ENCODE measurements at places on chromosomes 2 and 18.

DNA sequence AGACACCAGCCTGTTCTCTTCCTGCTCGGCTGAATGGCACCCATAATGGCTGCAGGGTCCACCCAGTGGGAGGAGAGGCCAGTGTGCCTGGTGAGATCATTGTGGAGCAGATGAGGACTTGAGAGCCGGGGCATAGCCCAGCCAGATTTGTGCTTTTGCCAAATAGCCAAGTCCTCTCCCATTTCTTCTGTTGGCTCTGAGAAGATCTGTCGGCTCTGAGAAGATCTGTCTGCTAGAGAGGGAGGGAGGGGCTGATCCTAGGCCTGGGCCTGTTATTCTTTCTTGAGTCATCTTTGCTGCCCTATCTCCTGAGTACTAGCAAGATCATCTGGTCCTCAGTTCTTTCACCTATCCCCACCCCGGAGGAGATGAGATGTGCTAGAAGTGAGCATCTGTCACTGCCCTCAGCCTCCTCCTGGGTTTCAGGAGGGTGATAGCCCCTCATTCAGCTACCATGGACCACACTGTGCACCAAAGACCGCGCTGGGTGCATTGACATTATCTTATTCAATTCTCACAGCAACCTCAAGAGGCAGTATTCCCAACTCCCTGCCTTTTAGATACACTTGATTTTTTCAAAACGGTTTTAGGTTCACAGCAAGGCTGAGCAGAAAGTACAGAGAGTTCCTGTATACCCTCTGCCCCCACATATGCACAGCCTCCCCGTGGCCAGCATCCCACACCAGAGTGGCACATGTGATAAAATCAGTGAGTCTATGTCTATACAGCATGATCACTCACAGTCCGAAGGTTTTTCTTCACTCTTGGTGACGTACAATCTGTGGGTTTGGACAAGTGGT lies 98.6 kb downstream of the CAPN13 start:
- DNase-seq = no peak

GRCh38 chr2:149235816-149236375 lies 94.5 kb upstream of the LYPD6 start:
- DNase-seq = no peak

DNA sequence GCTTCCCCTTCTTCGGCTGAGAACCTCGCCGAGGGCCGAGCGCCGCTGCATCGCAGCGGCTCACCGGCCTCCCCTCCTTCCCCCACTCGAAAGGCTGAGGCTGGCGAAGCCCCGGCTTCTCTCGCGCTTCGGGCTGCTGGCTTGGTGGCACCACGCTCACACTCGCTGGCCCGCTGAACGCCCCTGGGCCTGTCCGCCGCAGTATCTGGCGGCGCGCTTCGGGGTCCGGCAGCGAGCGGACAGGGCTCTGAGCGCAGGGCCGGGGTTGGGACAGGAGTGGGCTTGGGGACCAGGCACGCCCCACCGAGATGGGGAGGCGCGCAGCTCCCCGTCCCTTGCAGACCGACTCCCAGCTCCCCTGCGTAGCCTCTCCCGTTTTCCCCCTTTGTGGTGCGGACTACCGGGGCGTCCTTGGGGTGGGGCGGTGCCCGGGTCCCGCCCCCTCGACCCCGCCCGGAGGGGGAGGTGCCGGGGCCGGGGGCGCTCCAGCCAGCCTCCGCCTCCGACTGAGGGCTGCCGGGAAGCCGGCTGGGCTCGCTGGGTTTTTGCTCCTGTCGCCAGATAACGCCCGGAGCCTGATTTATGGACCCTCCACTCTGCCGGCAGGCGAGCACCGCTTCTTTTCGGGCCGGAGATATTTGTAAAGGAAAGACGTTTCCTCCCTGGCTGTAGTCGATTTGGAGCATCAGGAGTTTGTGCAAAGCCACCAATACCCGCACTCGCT lies 3.8 kb downstream of the GBX2 start:
- DNase-seq = no peak

DNA sequence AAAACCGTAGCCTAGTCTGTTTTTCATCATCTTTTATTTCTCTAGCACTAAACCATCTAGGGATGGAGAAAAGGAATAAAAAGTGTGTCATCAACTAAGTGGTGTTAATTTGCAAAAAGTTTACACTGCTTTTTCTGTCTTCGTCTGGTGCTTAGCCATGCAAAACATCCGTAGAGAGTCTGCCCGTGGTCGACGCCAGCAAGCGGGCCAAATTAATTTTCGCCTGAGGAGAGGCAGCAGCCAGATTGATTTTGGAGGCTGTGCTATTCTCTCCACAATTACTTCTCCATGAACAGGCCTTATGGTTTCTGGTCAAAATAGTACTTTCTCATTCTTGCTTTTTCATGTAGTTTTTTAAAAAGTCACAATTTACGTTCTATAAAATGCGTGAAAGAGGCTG lies 46.3 kb downstream of the TNFRSF11A start:
- no peak for DNase-seq

DNA sequence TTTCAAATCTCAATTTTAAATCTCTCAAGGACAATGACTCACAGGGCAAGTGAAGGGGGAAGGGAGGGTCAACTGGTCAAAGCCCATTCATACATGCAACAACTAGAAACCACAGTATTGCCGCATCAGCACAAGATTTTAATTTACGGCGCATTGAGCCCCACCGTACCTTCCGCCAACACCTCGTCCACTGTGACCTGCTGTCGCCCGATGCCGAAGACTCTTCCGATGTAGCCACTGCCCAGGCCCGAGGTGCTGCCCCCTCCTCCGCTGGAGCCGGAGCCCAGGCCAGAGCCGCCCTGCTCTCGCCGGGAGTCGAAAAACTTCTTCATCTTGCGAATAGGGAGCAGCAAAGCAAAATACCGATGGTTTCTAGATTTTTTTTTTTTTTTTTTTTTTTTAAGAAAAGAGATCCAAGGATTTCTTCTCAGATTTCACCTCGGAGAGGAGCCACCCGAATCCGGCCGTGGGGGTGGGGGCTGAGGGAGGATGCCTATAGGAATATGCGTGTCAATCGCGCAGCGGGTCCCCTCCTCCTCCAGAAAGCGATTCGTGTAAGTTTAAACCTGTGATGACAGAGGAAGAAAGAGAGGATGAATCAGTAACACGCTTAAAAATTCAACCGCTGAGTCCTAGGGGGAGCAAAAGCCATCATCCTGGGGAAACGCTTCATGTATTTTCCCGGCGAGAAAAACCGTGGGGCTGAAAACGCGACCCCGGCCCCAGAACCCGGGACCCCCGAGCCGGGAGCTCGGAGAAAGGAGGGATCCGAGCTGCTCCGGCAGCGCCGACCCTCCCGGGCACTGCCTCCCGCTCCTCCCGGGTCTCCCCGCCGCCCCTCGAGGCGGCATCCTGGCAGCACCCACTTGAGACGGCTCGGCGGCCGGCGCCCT lies 584 bp downstream of the AAK1 start:
- DNase-seq = peak; percentile 40

DNA sequence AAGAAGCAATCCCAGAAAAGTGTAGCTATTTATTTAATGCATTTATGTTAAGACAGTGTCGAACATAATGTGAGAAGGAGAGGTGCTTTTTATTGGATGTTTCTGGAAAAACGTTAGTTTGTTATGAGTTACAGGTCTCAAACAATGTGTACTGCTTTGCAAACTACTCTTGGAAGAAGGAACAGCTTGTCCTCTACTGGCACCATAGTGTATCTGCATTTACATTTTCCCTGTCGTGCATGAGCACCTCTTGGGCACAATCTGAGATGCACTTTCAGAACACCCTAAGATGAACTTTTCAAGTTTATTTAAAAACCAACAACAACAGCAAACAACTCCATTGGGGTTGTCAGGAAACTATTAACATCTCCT lies 22.8 kb downstream of the CCNYL1 start:
- no peak for DNase-seq

DNA sequence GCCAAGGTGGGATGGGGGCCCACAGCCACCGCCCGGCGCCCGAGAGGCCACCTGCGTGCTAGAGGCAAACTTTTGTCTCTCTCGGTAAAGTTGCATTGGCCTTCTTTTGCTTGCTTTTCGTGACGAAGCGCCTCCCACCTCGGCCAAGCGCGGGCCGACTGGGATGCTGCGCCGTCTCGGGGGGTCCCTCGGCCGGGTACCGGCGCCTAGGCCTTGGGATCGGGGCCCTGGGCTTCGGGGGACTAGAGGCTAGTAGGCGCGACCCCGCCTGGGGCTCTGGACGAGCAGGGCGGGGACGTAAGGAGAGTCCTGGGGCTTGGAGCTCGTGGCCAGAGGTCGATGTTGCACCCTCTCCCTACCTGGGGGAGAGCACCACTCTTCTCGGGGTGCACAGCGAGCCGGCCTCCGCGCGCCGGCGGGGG lies 545 bp downstream of the GLI2 start:
- no peak for DNase-seq

GRCh38 chr18:76720683-76721082 lies 101.7 kb upstream of the ZNF236 start:
- DNase-seq = no peak

GRCh38 chr2:17979707-17980106 lies 101.2 kb downstream of the KCNS3 start:
- DNase-seq = no peak

- no peak for DNase-seq
Observed at GRCh38 chr2:588074-588645, 89.0 kb downstream of the TMEM18 start.

GRCh38 chr2:231900972-231901371 lies 25.2 kb downstream of the NPPC start:
- no peak for DNase-seq

- no peak for DNase-seq
Observed at GRCh38 chr2:24814516-24814915, 21.3 kb downstream of the CENPO start.

- DNase-seq = no peak
Observed at GRCh38 chr2:15763106-15763821, 171.6 kb downstream of the DDX1 start.

DNA sequence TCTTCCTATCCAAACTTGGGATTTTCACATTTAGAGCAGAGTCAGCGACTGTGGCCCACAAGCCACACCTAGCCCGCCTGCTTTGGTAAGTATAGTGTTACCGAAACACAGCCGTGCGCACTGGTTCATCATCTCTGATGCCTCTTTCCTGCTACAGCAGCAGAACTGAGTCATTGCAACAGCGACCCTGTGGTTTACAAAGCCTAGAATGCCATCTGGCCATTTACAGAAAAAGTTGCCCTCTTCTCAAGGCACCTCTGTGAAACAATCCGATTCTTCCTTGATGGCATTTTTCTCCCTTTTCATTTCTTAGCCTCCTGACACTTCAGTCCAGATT lies 10.7 kb upstream of the IAH1 start:
- DNase-seq = no peak

DNA sequence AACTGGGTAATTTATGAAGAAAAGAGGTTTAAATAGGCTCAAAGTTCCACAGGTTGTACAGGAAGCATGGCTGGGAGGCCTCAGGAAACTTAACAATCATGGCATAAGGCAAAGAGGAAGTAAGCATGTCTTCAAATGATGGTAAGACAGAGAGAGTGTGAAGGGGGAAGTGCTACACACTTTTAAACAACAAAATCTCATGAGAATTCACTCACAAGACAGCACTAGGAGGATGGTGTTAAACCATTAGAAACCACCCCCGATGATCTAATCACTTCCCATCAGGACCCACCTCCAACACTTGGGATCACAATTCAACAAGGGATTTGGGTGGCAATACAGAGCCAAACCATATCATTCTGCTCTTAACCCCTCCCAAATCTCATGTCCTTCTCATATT lies 34.9 kb downstream of the CFAP210 start:
- no peak for DNase-seq

DNA sequence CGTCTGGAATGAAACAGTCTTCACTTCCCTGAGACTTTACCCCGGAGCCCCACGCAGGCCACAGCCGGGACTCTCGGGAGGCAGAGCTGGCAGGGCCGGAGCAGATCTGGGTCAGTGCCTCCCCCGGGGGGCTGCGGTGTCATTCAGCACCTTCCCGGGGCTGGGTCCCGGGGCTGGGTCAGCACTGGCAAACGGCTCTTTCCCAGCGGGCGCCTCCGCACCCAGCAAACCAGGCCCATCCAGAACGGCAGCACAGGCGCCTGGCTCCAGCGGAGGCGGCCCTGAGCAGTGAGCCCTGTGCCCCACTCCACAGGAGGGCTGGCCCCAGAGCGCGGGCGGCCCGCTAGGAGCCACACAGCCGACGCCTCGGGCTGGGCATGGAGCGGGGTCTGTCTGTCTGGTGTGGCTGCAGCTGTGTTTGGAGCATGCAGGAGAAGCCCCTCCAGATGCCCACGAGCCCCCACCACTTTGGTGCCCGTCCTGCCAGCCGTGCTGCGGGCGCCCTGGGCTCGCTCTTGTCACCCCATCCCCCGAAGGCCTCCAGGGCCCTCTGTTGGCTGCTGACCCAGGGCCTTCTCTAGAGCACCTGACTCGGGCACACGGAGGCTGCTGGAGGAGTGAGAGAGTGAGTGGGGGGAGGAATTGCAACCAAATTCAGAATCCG lies 132.1 kb upstream of the CTDP1 start:
- DNase-seq = no peak

DNA sequence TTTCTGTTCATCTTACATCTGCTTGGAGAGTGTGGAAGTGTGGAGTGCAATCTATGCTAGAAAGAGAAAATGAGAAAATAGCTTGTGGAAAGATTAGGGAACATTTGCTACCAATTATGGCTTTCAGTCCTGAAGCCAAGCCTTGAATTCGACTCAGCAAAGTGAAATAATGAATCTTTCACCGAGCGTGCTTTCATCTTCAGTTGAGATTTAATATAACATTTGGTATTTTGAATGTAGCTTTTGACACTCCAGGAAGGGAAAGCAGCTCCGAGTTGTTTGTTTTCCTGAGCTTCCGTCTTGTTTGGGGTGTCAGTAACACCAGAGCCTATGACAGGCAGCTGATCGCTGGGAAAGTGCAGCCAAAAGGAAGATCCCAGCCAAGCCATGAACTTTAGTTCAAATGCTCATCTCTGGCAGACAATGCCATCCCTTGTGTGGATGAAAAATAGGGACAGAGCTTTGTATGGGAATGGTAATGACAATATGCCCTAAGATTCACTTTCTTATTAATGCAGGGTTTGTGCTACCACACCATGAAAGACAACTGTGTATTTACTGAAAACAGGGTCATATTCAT lies 25.0 kb upstream of the PHLPP1 start:
- no peak for DNase-seq

DNA sequence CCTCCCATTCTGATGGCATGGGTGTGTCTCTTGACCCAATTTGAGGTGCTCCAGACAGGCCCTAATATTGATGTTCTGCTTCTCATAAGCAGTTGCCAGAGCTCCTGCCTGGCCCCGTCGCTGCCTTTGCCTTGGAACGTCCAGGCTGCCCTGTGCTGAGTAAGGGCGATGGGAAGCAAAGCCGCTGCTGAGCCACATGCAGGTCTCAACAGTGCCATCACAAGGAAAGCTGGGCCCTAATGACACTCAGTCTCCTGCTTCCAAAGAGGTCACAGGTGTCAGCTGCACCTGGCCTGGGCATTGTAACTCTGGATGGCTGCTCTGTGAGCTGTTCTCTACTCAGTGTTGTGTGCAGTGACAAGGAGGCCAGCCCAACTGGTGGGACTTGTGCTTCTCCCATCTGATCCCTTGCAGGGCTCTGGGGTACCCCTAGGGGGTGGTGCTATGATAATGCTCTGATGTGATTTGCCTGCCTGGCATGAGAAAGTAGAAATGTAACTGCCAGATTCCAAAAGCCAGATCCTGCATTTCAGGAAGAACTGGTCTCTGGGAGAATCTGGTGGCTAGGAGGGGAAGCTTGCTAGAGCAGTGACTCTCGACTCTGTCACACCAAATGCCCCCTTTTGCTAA lies 8.7 kb downstream of the TTC39C start:
- DNase-seq = no peak
